Testis (tissue), 5 donors: ENCODE measurements at places on chromosomes 12 and 14.

GRCh38 chr14:91681118-91681517 lies 50.8 kb downstream of the CATSPERB start:
- no peak for DNase-seq

DNA sequence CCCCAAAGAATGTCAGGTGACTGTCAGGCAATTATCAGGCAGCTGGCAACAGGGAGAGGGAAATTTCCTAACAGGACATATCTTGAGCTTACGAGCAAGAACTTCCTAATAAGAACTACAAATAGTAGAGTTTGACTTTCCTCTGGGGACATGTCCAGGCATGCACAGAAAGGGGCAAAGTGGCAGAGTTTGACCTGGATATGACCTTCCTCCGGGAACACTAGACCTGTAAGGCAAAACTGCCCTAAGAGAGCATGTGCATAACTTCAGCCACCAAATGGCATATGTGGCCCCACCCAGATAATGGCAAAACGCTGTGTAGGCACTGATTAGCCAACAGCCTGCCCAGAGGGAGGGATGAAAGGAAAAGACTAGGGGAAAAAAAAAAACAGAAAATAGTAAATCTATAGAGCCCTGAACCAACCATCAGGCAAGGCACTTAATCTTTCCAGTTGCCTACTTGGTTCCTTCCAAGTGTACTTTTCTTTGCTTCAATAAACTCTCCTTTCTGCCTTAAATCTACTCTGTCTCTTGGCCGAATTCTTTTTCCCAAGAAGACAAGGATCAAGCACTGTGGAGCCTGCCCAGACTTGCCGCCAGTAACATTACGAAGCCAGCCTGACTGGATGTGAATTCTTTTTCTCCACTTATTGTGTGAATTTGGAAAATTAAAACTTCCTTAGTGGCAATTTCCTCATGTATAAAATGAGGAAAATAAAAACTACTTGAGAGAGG lies 164.1 kb downstream of the SPTSSA start:
- no peak for DNase-seq

GRCh38 chr12:14314801-14315200 lies 50.7 kb upstream of the ATF7IP start:
- no peak for DNase-seq

DNA sequence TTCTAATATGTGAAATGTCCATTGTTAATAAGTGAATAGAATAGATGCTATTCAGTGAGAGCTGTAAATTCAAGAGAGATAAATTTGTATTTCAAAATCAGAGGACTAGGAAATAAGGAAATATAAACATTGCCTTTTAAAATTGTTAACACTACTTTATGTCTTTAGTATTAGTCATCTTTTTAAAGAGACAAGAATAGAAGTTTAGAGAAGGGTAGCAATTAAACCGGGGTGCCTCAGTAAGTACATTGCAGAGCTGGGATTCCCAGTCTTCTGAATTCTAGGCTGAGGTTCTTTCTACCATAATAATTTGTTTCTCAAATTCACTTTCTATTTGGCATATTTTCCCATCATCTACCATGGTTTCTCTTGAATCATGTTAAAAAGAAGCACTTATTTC lies 498.6 kb downstream of the SLC16A7 start:
- no peak for DNase-seq

GRCh38 chr14:66174453-66174891 lies 311.7 kb upstream of the CCDC196 start:
- DNase-seq = no peak

DNA sequence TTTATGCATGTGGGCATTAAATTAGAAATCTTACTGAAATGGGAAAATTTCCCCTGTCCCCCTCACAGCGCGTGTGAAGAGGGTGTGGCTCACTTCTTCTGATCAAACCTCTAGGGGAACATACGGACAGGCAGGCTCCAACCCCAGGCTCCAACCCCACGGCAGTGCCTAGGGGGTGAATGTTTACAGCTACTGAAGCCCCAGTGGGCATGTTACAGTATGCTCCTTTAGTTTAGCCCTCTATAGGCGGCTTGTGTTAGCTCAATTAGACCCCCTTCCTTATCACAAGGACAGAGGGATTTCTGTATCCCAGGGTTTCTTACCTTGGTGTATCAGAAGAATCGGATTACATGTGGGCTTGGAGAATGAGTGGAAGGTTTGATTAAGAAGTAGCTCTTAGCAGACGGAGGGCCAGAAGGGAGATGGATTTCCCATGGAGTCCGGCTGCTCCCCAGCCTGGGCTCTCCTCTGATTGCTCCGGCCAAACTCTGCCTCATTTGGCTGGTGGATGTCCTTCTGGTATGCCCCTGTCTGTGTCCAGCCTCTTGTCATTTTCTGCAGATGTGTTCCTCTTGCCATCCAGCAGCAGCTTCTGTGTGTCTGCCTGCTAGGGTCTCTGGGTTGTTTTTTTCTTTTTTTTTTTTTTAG lies 223.7 kb downstream of the TMTC2 start:
- DNase-seq = no peak

DNA sequence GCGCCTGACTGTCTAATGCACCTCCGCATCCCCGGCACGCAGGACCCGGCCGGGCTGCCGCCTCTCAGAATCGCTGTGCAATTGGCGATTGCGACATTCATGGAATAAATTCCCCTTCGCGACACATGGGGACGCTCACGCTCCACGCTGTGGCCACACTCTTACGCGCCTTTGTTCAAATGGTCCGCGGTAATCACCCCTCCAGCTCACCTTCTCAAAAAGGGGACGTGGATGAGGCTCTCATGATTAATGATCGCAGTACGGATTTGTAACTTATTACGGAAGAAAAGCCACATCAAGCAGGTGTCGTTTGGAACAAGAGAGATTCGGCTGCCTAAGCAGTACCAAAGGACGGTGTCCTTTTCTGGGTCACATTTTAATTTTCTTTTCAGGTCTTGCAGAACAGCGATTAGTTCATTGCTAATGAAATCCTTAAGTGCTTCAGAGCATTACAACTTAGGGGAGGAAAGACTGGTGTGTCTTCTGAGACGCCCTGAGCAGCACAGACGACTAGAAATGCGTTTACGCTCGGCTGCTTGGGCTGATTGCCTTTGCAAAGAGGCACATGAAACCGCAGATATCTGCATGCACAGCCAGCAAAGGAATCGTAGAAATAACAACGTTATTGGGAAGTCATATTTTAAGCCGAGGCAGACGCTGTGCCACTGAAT lies 37.3 kb upstream of the ADGRD1 start:
- peak; percentile 70 for DNase-seq

DNA sequence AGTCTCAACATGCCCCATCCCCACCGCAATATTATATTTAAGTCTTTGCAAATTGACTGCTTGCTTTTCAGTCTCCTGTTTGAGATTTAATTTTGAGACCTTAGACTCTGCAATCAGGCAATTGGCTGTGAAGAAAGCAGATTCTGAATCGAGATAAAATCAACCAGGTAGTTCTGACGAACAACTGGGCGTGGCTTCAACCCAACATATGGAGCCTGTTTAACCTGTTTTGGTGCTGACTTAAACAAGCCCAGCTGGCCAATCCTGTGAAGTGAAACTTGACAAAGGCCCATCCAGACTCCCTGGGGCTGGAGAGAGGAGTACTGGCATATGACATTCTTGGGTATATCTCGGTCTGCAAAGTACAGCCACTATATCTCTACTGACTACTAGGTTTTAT lies 9.8 kb upstream of the CIPC start:
- DNase-seq = no peak

- DNase-seq = no peak
Measured at GRCh38 chr14:29391801-29392200, 535.8 kb downstream of the PRKD1 start.

DNA sequence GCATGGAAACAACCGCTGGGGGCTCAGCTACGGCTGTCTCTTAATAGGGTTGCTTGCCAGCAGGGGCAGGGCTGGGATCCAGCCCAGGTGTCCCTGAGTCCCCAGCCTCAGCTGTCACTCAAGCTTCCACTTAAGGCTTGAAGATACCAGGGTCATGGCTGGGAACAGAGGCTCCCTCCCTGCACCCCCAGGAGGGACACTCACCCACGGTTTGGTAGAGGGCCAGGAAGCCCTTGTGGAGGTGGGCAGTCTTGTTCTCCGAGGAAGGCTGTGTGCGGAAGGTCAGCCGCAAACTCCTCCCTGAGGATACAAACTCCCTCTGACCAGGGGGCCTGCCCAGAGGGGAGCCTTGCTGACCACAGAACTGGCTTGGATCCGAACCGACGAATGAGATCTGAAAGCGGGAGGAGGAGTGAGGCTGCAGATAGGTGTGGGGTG lies 7.3 kb downstream of the C1RL start:
- no peak for DNase-seq

DNA sequence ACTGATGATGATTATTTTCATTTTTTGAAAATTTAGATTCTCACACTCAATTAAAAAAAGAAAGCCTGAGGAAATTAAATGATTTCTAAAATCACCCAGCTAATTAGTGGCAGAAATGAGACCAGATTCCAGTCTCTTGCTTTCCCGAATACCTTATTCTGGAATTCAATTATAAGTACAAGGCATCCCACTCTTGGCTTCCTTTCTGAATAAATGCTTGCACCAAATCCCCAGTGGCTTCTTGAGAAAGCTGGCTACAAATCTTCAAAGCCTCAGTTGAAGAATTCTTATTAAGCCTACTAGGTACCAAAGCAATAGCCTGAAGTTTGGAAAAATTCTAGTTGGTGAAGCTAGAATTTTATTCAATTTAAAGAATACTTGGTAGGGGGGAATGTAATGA lies 476.6 kb downstream of the DIO2 start:
- no peak for DNase-seq

DNA sequence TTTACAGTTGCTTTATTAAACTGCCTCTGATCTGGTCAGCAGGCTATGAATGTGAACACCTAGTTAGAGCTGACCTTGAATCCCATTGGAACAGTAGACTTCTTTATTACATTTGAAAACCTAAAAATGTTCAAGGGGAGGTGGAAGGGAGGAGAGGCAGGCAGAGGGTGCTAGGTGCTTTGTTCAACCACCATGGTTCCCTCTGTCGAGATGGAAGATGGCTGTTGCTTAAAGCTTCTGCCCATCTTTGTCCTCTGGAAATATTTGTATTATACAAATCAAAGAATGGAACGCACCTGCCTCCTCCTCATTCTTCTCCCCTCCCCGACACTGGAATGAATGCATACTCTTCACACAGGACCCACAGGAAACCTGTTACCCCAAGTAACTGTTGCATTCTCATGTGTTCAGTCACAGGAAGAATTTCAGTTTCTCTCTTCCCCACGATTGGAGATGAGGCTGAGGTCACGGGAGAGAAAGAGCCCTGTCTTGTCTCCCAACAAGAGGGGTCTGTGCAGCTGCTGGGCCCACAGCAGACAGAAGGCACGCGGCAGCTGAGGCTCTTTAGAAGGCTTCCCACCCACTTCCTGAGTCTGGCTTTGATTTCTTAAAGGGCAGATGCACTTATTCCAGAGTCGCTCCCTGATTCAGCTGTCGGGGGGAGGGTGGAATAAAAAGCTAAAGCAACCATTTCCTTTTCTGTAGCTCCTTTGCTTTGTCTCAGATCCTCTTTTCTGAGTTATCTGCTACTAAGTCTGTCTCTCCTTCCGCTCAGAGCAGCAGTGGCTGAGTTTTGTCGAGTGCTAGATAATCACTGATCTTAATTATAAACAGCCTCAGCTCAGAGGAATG lies 217.9 kb upstream of the BTG1 start:
- peak; percentile 56 for DNase-seq

GRCh38 chr12:108602209-108602705 lies 4.4 kb upstream of the TMEM119 start:
- no peak for DNase-seq

DNA sequence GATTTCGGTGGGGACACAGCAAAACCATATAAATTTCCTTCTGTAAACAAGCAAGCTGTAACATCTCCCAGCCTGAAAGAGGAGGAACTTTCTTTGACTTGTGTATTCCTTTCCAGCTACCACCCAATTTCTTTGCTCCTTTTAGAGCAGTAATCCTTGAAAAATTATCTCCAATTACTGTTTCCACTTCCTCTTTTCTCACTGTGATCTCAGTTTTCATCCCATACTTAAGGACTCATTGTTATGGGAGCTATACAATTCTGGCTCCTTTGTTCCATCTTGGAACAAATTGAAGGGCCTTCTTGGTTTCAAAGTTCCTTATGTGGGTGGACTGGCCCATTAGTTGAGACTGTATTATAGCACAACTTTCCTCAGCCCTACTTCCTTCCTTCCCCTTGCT lies 152.6 kb downstream of the AKAP6 start:
- DNase-seq = no peak

DNA sequence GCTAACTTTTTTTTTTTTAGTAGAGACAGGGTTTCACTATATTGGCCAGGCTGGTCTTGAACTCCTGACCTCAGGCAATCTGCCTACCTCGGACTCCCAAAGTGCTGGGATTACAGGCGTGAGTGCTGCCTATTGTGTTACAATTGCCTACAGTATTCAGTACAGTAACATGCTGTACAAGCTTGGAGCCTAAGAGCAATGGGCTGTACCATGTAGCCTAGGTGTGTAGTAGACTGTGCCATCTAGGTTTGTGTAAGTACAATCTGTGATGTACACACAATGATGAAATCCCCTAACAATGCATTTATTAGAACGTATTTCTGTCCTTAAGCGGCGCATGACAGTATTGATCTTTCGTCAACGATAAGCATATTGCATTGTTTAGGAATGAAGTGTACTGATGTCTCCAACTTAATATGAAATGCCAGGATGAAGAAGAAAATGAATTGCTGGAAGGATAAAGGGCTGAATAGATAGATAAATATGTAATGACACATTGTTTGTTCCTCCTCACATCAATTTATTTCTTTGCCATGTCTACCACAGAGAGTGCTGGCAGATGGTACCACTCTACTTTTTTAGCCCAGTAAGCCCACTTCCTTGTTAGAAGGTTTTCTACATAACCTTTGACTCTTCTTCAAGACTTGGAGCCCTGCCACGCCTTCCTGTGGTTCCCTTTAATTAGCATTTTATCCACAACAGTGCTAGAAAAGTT lies 467.5 kb downstream of the VRK1 start:
- DNase-seq = no peak

- no peak for DNase-seq
Measured at GRCh38 chr14:24609655-24610344, at the start of gene GZMH. GZMH (minus strand) TSS chr14:24609685; CDS start chr14:24609613, 72 bp downstream.

- no peak for DNase-seq
Measured at GRCh38 chr14:91714805-91715204, 17.1 kb downstream of the CATSPERB start.

- DNase-seq = no peak
Measured at GRCh38 chr14:75452324-75452723, 24.5 kb downstream of the JDP2 start.

DNA sequence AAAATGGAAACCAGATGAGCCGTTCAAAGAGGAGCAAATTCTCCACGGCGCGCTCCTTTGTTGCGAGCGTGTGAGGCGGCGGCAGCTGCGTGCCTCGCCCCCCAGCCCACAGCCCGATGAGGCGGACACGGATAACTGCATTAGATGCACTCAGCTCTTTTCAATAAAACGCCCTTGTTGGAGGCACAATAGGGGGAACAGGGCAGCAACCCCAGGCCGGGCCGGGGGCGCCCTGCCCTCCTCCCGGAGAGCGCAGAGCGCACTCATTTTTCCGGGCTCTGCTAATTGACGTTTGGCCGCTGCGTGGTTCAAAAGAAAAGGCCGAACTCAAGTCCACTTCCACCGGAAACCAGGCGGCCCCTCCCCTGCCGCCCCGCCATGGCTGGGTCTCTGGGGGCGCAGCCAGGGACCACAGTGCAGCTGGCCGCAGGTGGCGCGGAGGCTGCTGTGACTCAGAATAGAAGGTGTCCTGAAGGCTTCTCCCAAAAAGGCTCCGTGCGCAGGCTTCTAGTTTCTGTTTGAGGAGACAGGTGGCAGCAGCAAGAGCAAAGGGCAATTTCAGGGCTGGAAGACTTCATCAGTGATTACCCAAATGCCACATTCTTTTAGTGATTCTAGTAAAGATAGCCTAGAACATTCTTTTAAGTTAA lies 29.0 kb upstream of the SMOC1 start:
- peak; percentile 23 for DNase-seq
